ENCODE measurements at places on chromosomes 6 and 20. TPM values are rescaled to one million over a fixed set of nuclear protein-coding genes. Genes with fewer than 3 reads are reported as not detected.

The SLC52A3 gene
- total RNA-seq: 0.57 TPM

The CRISP2 gene
- not detected for total RNA-seq

The LZTS3 gene
- total RNA-seq: 8.2 TPM

The FNDC11 gene
- total RNA-seq: not detected

The CCN5 gene
- total RNA-seq: not detected

The BTNL2 gene
- total RNA-seq: not detected

The PTCRA gene
- total RNA-seq: not detected

The FRK gene
- 1.3 TPM for total RNA-seq

The RAB44 gene
- not detected for total RNA-seq

GRCh38 chr6:46352541-46353268 lies 138.5 kb downstream of the RCAN2 start:
- DNase-seq: peak; percentile 26

GRCh38 chr20:62293111-62293784 lies 9.5 kb upstream of the ADRM1 start:
- DNase-seq: no peak

DNA sequence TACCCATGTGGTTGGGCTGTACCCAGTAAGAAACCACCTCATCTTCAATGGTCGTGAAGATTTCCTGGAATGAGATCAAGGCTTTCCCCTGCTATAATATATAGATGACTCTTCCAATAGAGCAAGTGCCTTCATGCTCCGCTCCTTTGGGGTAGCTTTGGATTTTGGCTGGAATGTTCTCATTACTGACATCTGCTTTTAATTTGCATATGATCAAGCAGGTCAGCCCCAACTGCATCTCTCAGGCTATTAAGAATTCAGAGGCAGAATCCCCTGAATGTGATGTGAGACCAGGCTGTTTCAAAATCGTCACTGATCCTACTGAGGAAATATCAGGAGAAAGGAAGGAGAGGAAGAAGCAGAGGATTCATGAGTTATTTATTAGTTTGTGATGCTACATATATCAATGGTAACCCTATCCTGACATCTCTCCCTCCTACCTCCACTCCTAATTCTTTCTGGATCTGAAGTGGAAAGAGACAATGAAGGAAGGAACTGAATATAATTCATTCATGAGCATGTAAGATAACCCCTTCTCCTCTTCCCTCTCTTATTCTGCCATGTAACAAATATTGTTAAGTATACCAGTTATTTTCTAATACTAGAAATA lies 47.6 kb upstream of the FUCA2 start:
- DNase-seq: no peak

GRCh38 chr20:52399352-52399751 lies 207.8 kb upstream of the ZFP64 start:
- DNase-seq: no peak

- no peak for DNase-seq
Observed at GRCh38 chr6:6178795-6179194, 141.7 kb downstream of the F13A1 start.

GRCh38 chr20:50217207-50217949 lies 26.7 kb downstream of the CEBPB start:
- DNase-seq: no peak

DNA sequence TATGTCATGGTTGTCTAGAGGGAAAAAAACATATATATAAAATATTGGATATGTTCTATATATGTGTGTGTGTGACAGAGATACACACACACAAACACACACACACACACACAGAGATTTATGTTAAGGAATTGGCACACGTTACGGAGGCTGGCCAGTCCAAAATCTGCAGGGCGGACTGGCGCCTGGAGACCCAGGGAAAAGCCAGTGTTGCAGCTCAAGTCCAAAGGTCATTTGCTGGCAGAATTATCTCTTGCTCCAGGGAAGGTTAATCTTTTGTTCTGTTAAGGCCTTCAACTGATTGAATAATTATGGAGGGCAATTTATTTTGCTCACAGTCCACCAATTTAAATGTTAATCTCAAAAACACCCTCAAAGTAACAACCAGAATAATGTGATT lies 37.5 kb upstream of the PDE7B start:
- no peak for DNase-seq

GRCh38 chr6:157498817-157499216 lies 117.8 kb downstream of the ZDHHC14 start:
- no peak for DNase-seq

GRCh38 chr6:63589952-63590411 lies 17.7 kb downstream of the LOC128125822 start:
- no peak for DNase-seq

DNA sequence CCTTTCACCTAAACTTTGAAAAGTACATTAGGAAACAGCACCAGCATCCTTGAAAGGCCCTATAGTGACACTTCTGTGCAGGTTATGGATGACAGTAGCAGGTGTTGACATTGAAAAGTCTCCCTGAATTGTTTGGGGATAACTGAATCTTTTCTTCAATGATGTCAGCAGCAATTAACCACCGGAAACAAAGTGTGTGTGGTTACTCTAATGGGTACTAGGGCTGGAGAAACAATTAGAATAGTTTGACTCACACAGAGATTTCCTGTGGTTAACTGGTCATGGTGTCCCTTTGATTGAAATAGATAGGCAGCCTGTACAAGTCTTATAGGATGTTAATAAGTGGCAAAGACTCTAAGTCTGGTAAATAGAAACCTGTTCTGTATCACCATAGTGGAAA lies 189.1 kb downstream of the TBX18 start:
- peak; percentile 95 for DNase-seq

Measured in M059J (cell line).